Activated CD4-positive, alpha-beta T cell treated with anti-CD3 and anti-CD28 coated beads for 4 hours (primary cell): ENCODE measurements at places on chromosomes 7 and 10.

- DNase-seq = no peak
Observed at GRCh38 chr7:112898432-112899290, 108.5 kb upstream of the TMEM168 start.

DNA sequence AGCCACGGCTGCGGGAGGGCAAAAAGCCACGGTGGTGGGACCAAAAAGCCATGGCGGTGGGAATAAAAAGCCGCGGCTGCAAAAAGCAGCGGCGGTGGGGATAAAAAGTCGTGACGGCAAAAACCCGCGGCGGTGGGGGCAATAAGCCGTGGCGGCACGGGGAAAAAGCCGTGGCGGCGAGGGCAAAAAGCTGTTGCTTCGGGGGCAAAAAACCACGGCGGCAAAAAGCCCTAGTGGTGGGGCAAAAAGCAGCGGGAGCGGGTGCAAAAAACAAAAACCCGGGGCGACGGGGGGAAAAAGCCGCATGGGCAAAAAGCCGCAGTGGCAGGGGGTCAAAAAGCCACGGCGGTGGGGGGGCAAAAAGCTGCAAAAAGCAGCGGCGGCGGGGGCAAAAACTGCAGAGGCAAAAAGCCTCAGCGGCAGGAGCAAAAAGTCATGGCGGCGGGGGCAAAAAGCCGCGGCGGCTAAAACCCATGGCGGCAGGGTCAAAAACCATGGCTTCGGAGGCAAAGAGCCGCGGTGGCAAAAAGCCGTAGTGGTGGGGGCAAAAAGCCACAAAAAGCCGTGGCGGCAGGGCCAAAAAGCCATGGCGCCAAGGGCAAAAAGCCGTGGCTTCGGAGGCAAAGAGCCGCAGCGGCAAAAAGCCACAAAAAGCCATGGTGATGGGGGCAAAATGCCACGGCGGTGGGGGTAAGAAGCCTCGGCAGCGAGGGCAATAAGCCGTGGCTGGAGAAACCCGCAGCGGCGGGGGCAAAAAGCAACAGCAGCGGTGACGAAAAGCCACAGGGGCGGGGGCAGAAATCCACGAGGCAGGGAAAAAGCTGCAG lies 525.8 kb downstream of the ZNF33B start:
- DNase-seq = no peak

GRCh38 chr7:135664046-135664589 lies 1.8 kb downstream of the STMP1 start:
- no peak for DNase-seq

- no peak for DNase-seq
Observed at GRCh38 chr10:77556990-77557601, 80.5 kb downstream of the KCNMA1 start.

DNA sequence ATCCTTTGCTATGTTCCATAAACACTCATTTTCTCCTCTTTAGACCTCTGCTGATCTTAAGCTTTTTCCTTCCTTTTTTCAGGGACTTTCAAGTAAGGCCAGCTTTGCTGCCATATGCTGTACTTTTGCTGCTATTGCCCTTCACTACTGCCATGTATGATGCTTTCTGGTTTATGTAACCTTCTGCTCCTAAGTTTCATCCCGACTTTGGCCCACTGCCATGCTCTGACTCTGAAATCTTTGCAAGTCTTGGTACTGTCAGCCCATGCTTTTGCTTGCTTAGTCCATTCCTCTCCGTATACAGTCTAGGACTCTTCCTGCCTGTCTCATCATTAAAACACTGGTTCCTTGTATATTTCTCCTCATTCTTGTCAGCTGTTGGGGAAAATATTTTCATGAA lies 152.4 kb downstream of the RNF133 start:
- DNase-seq = no peak
